IMR-90 (cell line): ENCODE measurements at places on chromosomes 6 and 20. TPM values are rescaled to one million over a fixed set of nuclear protein-coding genes. Genes with fewer than 3 reads are reported as not detected.

GRCh38 chr6:107936162-107936909, 21.7 kb downstream of the SEC63 start:
- DNase-seq, result no peak

DNA sequence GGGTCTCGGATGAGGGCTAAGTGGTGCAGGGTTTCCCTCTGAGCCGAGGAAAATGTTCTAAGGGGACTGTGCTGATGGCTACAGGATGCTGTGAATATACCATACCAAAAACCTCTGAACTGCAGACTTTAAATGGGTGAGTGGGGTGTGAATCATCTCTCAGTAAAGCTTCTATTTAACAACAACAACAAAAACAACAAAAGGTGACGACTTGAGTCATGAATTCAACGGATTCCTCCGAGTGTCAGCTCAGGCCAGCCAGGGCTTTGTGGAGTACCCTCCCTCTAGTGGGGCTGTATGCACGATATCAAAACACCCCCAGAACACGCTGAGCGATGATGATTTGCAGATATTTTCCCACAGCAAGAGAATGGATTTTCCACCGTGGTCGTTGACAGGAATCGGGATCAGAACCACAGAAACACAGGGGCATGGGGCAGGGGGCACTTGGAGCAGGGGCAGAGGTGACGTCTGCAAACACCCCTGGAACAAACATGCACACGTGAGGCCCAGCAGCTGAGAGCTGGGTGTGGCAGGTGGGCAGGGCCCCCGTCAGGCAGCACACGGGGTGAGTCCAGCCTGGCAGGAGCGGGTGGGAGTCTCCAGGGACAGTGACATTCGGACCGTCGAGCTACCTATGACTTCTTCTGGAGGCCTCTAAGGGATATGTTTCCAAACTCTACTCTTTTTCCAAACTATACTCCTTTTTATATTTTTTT, 38.6 kb downstream of the SLC2A4RG start:
- DNase-seq, result no peak

DNA sequence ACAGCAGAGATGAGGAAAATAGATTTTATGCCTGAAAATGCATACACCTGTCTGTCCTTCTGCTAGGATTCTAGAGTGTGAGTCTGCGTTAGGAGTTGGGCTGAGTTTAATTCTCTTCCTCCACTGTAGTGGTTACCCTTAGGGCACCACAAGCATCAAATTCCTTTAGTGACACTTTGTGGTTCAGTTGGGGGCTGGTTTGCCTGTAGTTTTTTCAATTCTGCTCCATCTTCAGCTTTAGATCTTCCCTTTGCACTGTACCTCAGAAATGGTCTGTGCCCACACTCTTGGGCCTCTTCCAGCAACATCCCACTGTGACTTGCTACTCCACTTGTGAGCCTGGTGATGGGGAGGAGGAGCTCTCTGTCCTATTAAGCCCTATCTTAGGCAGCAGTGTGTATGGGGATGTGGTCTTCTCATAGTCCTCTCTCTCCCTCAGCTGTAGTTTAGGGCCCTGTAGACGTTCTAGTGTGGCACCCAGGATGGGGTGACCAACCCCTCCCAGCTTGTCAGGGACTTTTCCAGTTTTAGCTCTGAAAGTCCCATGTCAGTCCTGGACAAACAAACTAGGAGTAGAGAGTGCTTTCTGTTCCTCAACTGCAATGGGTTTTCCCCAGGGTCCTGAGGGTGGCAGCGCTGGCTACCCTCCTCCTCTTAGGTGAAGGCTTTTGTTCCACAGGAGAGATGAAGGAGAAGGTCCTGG, 19.7 kb upstream of the OGFRL1 start:
- no peak for DNase-seq

PPP1R3G gene
- under 0.01 and 0.18 TPM in 2 replicates for total RNA-seq

ACTL10 gene
- total RNA-seq, result 0.18 and 0.28 TPM in 2 replicates
